ENCODE measurements at places on chromosomes 3 and 15. TPM values are rescaled to one million over a fixed set of nuclear protein-coding genes. Genes with fewer than 3 reads are reported as not detected.

DNA sequence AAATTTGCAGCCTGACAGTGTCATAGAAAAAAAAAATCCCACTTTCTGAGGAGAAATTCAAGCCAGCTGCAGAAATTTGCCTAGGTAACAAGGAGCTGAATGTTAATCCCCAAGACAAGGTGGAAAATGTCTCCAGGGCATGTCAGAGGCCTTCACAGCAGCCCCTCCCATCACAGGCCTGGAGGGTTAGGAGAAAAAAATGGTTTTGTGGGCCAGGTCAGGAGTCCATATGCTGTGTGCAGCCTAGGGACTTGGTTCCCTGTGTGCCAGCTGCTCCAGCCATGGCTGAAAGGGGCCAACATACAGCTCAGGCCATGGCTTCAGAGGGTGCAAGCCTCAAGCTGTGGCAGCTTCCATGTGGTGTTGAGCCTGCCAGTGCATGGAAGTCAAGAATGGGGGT is 11.2 kb downstream of the CD200R1 start:
- DNase-seq: no peak
- no peak overlapping the region for H3K4me3 ChIP-seq
- H3K27me3 ChIP-seq: no peaks in the 10 kb centered on the region
- no peaks in the 10 kb centered on the region for H3K4me1 ChIP-seq
- H3K27ac ChIP-seq: no peak overlapping the region

GRCh38 chr3:89049119-89049518 is 58.3 kb upstream of the EPHA3 start:
- no peak overlapping the region for H3K27ac ChIP-seq
- DNase-seq: no peak
- H3K4me1 ChIP-seq: peaks cover 4% of the 10 kb centered on the region

GRCh38 chr3:143151004-143151731 is 31.6 kb downstream of the CHST2 start:
- H3K4me1 ChIP-seq: no peaks in the 10 kb centered on the region
- H3K4me3 ChIP-seq: no peak overlapping the region
- DNase-seq: no peak
- H3K27me3 ChIP-seq: no peaks in the 10 kb centered on the region
- H3K36me3 ChIP-seq: no peaks in the 10 kb centered on the region
- H3K27ac ChIP-seq: no peak overlapping the region

DNA sequence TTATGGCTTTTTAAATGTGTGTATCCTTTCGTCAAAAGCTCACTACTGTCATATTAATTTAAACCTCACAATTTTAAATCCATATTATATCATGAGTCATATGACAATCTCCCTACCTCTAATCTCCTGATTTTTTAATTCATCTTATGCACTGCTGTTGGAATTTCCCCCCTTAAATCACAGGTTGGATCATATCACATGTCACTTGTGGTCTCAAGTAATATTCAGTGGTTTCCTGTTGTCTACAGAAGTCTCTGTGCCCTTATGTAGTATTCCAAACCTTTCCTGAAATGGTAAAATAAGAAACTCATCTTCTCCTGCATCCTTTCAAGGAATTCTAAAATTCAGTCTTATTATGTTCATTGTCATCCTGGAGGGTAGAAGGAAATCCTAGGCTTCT is 116.0 kb upstream of the CBLB start:
- no peaks in the 10 kb centered on the region for H3K36me3 ChIP-seq
- no peaks in the 10 kb centered on the region for H3K27me3 ChIP-seq
- DNase-seq: no peak
- H3K4me1 ChIP-seq: no peaks in the 10 kb centered on the region

- H3K27ac ChIP-seq: no peak overlapping the region
- DNase-seq: no peak
- no peaks in the 10 kb centered on the region for H3K27me3 ChIP-seq
- no peak overlapping the region for H3K4me3 ChIP-seq
- H3K36me3 ChIP-seq: no peaks in the 10 kb centered on the region
These were observed 20.1 kb upstream of the CGNL1 start for GRCh38 chr15:57356178-57356577.

DNA sequence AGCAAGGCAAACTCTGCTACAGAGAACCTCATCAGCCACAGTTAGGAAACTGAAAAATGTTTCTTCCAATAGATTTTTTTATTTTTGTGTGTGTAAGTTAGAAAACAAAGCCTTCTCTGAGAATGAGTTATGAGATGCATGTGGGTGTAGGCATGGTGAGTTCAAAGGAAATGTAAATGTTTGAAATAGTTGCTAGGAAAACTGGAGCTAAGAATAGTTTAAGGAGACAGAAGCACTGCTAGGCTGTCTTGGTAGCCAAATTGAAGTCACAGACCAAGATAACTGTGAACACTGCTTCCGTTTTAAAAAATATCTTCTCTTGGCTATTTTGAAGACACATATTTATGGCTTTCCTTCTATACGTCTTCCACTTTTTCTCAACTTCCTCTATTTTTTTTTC is 1501.2 kb upstream of the CADM2 start:
- peaks cover 14% of the 10 kb centered on the region for H3K4me1 ChIP-seq
- DNase-seq: no peak
- no peaks in the 10 kb centered on the region for H3K36me3 ChIP-seq
- H3K27ac ChIP-seq: peak overlapping the region; percentile 42
- no peaks in the 10 kb centered on the region for H3K27me3 ChIP-seq

DNA sequence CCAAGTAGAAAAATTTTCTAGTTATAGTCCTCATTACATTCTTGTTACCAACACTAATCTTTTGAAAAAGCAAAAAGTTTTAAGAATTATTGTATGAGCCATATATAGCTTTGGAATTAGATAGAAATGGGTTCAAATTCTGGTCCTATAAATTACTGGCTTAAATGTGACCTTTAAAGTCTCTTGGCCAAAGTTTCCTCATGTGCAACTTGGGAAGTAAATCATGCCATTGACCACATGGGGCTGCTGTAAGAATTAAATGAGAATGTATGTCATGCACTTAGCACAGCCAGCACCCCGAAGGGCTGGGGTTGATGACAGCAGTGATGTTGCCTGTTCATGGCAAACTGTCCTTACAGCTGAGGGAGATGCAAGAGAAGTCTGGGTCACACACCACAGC is 108.3 kb downstream of the TOP2B start:
- H3K4me1 ChIP-seq: peaks cover 7% of the 10 kb centered on the region
- no peak overlapping the region for H3K27ac ChIP-seq
- H3K27me3 ChIP-seq: no peaks in the 10 kb centered on the region
- no peak for DNase-seq
- H3K4me3 ChIP-seq: no peak overlapping the region

GRCh38 chr3:121989943-121990342 is 32.1 kb downstream of the ILDR1 start:
- H3K4me3 ChIP-seq: no peak overlapping the region
- H3K27ac ChIP-seq: no peak overlapping the region
- H3K27me3 ChIP-seq: no peaks in the 10 kb centered on the region
- DNase-seq: no peak

GRCh38 chr3:49397470-49397869 is 14.3 kb downstream of the RHOA start:
- no peaks in the 10 kb centered on the region for H3K27me3 ChIP-seq
- DNase-seq: no peak
- H3K4me1 ChIP-seq: peaks cover 21% of the 10 kb centered on the region
- peak overlapping the region; percentile 26 for H3K4me3 ChIP-seq
- peaks cover 24% of the 10 kb centered on the region for H3K36me3 ChIP-seq

DNA sequence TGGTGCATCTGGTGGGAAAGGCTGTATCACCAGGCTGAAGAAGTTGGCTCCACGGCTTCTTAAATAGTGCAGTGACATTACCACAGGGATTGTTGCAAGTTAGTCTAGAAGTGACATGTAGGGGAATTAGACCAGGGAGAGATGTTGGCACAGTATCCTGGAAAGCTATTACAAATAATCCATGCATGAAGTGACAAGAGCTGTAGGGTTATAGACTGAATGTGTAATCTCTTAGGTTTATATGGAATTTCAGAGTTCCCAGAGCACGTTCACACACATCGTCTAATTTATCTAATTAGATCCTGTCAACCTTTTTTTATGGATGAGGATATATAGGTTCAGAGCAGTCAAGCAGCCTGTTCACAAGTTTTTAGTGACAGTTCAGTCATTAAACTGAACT is 37.3 kb upstream of the APH1B start:
- no peak for DNase-seq
- H3K4me1 ChIP-seq: peaks cover 26% of the 10 kb centered on the region
- H3K36me3 ChIP-seq: peaks cover 31% of the 10 kb centered on the region
- H3K27me3 ChIP-seq: no peaks in the 10 kb centered on the region
- no peak overlapping the region for H3K4me3 ChIP-seq
- H3K27ac ChIP-seq: no peak overlapping the region

GRCh38 chr3:124207873-124208485 is 216.1 kb upstream of the ROPN1 start:
- no peak for DNase-seq
- H3K36me3 ChIP-seq: no peaks in the 10 kb centered on the region
- no peak overlapping the region for H3K27ac ChIP-seq
- peaks cover 4% of the 10 kb centered on the region for H3K4me1 ChIP-seq

- H3K4me1 ChIP-seq: peaks cover 7% of the 10 kb centered on the region
- peaks cover 19% of the 10 kb centered on the region for H3K27me3 ChIP-seq
- peak overlapping the region; percentile 10 for H3K4me3 ChIP-seq
- H3K27ac ChIP-seq: no peak overlapping the region
These were observed 3.4 kb upstream of the DZIP1L start for GRCh38 chr3:138118612-138119422.

DNA sequence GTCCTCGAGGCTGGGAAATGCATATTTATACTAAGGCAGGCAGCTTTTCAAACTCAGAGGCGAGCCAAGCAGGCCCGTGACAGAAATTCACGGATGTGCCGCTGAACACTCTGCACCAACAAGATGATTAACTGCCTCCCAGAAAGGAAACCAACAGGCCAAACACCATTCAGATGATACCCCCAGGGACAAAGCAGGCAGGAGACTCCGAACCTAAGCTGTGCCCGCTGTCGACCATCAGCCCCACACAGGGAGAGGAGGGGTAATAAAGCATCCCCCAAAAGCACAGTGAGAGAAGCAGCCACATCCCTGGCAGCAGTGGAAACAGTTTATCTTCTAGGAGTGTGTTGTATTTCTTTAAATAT is 31.8 kb downstream of the ADAMTS17 start:
- no peaks in the 10 kb centered on the region for H3K36me3 ChIP-seq
- no peak overlapping the region for H3K4me3 ChIP-seq
- H3K27me3 ChIP-seq: no peaks in the 10 kb centered on the region
- no peak overlapping the region for H3K27ac ChIP-seq
- no peak for DNase-seq

DNA sequence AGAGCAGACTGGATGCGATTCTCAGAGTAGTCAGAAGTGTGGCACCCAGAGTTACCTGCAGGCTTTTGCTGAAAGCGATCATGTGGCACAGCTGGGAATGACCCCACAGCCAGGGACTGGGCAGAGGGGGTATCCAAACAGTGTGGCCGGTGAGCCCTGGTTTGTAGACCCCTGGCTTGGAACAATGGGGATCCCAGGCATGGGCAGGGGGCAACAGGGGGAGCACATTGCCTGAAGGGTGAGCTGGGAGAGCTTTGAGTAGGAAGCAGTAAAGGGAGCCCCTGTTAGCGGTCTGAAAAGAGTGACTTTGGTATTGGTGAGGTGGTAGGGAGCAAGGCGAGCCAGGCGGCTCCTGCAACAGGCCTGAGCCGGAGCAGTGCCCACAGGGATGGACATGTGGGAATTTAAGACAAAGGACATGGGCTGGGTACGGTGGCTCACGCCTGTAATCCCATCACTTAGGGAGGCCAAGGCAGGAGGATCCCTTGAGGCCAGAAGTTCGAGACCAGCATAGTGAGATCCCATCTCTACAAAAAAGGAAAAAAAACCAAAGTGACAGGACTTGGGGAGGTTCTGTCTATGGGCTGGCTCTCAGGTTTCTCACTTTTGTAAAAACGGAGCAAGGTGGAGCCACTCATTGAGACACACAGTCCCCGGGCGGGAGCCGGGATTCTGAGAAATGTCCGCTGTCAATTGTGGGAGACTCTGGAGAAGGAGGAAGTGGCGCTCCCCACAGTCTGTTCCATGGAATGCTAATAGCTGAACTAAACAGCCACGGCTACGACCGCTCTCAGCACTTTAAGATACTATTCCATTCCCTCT is 223.8 kb upstream of the LYSMD4 start:
- no peak overlapping the region for H3K27ac ChIP-seq
- peak; percentile 57 for DNase-seq
- H3K36me3 ChIP-seq: no peaks in the 10 kb centered on the region
- no peak overlapping the region for H3K4me3 ChIP-seq

- peaks cover 33% of the 10 kb centered on the region for H3K4me1 ChIP-seq
- peak overlapping the region; percentile 34 for H3K4me3 ChIP-seq
- no peak for DNase-seq
- peaks cover 8% of the 10 kb centered on the region for H3K36me3 ChIP-seq
These were observed 148.4 kb upstream of the CGNL1 start for GRCh38 chr15:57227899-57228298.

DNA sequence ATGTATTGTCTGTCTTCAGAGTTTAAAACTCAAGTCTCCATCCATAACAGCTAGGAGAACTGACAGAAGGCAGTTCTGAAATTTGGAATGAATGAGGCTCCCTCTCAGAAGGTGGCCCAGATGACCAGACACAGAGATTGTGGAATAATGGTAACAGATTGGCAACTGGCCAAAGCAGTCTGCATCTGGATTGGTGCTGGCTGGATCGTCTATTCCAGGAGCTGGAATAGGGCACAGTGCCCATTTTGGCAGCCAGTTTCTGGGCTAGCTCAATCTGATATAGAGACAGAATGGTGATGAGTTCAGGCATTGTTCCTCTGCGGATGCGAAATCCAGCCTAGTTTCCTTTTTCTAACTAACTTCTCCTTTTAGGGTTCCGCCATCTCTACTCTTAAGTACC is 851.7 kb downstream of the PDCD6IP start:
- H3K27me3 ChIP-seq: no peaks in the 10 kb centered on the region
- H3K36me3 ChIP-seq: no peaks in the 10 kb centered on the region
- H3K27ac ChIP-seq: no peak overlapping the region
- no peak overlapping the region for H3K4me3 ChIP-seq
- no peak for DNase-seq

GRCh38 chr15:54518156-54518882 is 540.1 kb downstream of the UNC13C start:
- DNase-seq: no peak
- no peaks in the 10 kb centered on the region for H3K36me3 ChIP-seq
- H3K4me1 ChIP-seq: no peaks in the 10 kb centered on the region
- H3K27me3 ChIP-seq: no peaks in the 10 kb centered on the region
- H3K27ac ChIP-seq: no peak overlapping the region
- H3K4me3 ChIP-seq: no peak overlapping the region

- H3K4me3 ChIP-seq: peak overlapping the region; percentile 99
- H3K27me3 ChIP-seq: no peaks in the 10 kb centered on the region
- H3K36me3 ChIP-seq: peaks cover 8% of the 10 kb centered on the region
- peaks cover 18% of the 10 kb centered on the region for H3K4me1 ChIP-seq
These were observed 2.9 kb upstream of the RAP2B start for GRCh38 chr3:153158961-153159735.

The IL5RA gene
- 0.14 TPM for total RNA-seq

The FANCD2 gene
- total RNA-seq: 17.7 TPM

The PDCD10 gene
- 43.3 TPM for total RNA-seq

The GABRR3 gene
- total RNA-seq: not detected

The CACNA1D gene
- 17.4 TPM for total RNA-seq

The PLA2G4E gene
- not detected for total RNA-seq

Data from type B pancreatic cell (in vitro differentiated cells).